ENCODE measurements at places on chromosomes 1 and 21.

DNA sequence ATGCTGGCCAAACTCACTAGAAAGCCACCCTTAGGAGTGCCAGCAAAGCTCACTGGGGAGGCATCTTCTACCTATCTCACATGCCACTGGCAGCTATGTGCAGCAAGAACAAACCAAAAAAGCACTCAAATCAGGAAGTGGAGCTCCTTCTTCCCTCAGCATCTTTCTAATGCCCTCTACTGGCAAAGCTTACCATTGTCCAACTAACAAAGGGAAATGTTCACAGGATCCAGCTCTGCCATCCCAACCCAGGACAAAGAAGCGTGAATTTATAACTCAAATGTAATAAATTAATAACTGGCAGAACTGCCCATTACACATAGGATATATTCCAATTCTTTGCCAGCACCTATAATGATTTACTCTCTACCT is 38.9 kb downstream of the LEPR start:
- DNase-seq: no peak

- DNase-seq: peak; percentile 68
These were observed 27.1 kb downstream of the SLC30A1 start for GRCh38 chr1:211551638-211552460.

DNA sequence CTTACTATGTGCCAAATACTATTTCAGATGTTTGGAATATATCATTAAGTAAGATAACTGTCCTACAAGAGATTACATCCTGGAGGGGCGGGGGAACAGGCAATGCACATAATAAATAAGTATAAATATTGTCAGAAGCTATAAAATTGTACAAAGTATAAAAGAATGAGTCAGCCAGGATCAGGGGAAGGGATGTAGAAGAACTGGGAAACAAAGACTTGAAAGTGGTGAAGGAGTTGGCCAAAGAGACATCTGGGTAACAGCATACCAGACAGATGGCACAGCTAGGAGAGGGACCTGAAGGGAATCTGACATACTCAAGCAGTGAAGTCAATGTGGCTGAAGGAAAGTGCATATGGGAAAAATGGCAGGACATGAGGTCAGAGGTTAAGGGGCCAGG is 53.9 kb downstream of the CYYR1 start:
- no peak for DNase-seq

DNA sequence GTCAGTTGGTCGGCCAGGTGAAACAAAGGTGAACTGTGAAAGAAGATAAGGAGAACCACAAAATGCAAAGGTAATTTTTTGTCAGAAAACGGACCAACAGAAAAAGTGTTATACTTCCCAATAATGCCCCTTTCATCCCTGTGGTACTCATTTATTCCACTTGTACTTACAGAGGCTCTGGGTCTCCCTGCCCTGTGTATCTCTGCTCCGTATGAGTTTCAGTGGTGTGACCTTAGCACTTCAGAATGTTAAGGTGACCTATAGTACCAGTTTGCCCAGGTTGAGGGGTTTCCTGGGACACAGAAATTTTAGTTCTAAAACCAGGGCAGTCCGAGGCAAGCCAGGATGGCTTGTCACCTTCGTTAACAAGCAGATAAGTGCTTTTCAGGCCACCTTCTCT is 254.8 kb downstream of the OLFM3 start:
- no peak for DNase-seq

Data from retinal pigment epithelial cell (primary cell).